ENCODE measurements at places on chromosomes 3 and 15.

- peak; percentile 60 for DNase-seq
Observed at GRCh38 chr15:37098468-37099318, 1.7 kb downstream of the MEIS2 start.

DNA sequence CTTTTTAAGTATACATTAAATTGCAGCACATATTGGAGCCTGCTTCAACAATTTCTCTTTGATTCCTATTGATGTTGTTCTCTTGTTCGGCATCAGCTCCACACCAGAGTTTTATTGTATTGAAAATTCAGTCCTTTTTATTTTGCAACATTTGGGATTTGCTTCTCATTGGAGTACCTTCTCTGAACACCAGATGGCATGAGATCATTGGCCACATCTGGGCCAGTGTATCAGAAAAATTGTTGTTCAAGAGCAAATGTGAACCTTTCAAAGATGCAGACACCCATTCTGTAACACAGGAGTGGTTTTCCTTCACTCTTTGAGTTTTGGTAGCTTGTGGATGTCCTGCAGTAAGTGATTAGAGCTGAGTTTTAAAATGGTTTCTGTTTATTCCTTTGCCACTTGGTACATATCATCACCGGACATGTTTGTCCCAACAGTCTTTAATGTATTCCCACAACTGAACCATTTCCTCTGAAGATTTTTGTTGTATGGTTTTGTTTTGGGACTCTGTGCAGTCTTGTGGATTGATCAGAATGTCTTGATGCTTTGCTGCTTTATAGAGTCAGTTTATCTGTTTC is 96.1 kb downstream of the MCTP2 start:
- peak; percentile 55 for DNase-seq

DNA sequence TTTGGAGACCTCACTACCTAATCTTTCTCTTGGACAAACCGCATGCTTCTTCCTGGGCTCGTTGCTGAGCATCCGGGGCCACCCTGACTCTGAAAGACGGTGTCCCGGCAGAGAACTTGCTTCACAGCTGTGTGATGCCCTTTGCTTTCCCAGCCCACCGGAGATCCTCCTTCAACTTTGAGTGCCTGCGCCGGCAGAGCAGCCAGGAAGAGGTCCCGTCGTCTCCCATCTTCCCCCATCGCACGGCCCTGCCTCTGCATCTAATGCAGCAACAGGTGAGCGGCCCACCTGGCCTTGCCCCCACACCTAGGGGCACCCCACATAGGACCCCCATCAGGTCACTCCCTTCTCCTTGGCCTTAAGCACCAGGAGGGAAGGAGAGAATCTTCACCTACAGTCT is 37.7 kb downstream of the CHDH start:
- DNase-seq = no peak

GRCh38 chr15:27119695-27120266 is 148.8 kb downstream of the GABRG3 start:
- no peak for DNase-seq

- DNase-seq = no peak
Observed at GRCh38 chr15:75163150-75163564, 38.5 kb upstream of the C15orf39 start.

- DNase-seq = peak; percentile 16
Observed at GRCh38 chr3:37909067-37909911, 47.6 kb downstream of the CTDSPL start.

GRCh38 chr3:23620638-23621015 is 185.1 kb upstream of the UBE2E1 start:
- no peak for DNase-seq

GRCh38 chr3:16069149-16069922 is 105.1 kb upstream of the GALNT15 start:
- peak; percentile 92 for DNase-seq

- no peak for DNase-seq
Observed at GRCh38 chr15:85755471-85755870, 39.3 kb downstream of the KLHL25 start.

DNA sequence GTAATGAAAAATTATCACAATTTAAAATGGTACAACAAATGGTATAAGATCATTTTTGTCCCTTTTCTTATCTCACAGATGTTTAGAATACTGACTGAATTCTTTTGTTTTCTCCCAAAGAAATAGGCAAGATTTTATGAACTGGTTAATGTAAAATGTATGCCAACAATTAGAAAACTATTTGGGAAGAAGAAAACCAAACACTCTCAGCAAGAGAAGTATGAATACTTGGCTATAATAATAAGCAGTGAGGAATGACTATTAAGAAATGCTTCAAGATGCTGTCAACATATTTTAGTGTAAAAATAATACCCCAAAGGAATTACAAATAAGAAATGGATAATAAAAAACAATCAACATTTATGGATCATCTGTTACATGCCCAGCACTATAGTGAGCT is 18.5 kb downstream of the SHQ1 start:
- DNase-seq = no peak

DNA sequence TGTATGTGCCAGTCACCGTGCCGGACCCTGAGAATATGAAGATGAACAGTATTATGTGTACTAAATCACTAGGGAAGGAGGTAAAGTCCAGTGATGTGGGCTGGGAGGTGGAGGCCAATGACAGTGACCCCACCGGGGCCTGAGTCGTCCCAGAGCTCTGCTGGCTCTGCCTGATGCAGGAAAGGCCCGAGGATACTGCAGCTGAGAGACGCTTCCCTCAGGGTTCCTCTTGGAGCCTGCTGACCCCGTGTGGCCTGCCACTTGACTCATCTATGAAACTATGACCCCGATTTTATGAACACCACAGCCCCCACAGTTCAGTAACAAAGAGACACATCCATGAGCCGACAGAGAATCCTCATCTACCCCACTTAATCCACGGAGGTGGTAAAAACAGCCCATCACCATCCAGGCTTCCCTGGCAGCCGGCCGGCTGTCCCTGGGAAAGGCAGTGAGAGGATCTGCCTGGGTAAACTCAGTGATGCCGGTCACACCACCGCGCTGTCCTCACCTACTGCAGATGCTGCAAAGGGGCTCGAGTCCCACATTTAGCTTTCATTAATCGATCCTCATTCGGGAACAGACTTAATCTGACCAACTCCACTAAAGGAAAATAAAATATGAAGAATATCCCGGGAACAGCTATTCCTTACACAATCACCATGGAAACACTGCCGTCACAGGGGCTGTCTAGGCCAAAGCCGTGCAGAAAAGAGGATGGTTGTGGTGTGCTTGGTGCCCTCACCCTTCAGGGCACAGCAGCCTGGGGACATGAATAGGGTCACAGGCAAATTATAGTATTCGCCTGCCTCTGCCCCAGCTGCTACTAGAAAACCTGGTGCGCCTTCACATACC is 82.9 kb downstream of the ARRDC4 start:
- no peak for DNase-seq

DNA sequence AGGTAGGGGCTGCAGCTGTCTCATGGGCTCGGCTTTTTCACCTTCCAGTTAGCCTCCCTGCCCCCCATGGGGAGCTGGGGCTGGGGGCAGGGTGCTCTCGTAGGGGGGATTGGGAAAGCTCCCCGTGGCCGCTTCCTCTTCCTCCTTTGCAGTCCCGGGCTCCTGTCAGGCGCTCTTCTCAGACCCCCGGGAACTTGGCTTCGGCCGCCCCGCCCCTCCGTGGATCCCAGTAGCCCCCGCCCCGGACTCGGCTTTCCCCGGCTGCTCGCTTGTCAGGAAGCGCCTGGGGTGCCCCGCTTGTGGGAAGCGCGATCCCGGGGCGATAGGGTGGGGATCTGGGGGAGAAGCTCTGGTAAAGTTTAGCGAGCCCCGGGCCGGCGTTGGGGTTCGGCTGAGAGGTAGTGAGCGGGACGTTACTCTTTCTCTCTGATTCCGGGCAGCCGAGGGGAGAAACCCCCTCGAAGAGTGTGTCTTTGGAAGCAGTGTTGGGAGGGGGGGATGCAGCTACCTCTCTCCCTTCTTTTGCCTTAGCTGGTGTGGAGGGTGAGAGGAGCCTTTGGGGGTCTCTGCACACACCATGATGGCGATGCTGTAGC is 611 bp downstream of the PIAS1 start:
- peak; percentile 62 for DNase-seq

DNA sequence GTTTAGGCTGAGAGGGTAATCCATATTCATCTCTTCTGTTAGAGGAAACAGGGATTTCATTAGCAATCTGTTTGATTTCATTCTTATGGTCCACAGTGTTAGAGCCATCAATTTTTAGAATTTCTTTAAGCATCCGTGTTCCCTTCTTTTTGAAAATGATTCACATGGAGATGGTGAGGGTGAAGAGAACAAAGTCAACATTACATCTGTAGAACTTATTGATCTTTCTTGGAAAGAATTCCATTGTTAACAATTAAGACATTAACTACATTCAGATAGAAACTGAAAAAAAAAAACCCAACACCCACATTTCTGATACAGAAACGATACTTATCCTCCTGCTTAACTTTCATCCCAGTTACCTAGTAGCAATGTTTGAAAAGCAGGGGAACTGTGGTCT is 107.0 kb upstream of the GK5 start:
- no peak for DNase-seq

GRCh38 chr15:57685306-57686095 is 21.0 kb upstream of the POLR2M start:
- DNase-seq = no peak

DNA sequence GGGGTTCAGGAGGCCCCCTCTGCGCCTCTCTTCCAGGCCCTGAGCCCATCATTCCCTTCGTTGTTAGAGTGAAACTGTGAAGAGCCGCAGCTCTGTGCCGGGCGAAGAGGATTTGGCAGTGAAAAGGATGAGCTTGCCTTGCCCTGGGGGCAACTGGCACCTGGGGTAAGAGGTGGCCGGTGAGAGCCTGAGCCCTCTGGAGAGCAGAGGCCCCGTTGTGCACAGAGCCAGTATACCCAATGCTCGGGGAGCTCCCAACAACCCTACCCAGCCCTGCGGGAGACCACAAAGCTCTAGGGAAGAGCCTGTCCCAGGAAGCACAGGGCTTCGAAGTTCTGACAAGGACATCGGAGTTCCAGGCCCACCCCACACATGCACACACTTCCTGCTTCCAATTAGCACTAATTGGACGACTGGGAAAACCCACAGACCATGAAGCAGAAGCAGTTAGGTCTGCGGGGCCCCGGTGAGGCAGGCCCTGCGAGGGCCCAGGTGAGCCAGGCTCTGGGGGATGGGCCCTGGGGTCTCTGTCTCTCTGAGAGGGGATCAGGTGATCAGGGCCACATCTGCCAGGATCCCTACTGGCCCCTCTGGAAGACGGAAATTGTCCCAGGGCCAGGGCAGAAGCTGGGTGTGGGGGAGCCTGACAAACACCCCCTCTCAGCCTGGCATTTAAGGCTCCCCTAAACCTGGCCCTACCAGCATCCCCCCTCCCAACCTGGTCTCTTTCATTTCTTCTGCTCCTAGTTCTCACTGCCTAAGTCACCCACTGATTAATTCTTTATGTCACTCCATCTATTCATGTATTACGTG is 27.9 kb upstream of the SFMBT1 start:
- DNase-seq = no peak

GRCh38 chr3:137032465-137033120 is 74.8 kb downstream of the IL20RB start:
- DNase-seq = peak; percentile 92

DNA sequence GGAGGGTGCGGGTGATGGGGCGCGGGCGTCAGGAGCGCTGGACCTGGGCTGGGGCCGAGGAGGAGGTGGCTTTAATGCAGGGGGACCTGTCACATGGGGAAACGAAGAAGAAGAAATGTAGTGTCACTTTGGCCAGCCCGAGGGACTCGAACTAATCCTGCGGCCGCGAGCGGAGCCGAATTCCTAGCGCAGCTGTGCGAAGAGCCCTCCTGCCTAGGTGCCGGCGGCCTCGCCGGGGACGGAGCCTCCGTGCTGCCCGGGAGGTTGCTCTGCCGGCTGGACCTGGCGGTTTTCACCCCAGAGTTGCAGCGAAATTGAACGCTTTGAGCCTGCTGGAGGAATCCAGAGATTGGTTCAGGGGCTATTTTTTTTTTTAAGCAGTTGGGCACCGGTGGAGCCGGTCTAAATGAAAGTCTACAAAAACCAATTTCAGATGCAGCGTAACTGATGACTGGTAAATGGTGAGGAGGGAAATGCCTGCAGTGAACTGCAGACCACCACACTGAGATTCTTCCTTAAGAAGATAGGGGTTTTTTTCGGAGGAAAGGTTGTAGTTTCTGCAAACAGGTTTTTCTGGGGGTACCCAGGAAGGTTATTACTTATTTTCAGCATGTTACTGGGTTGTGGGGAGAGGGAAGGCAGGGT is 662 bp downstream of the TMEM108 start:
- peak; percentile 51 for DNase-seq

- peak; percentile 50 for DNase-seq
Observed at GRCh38 chr15:36884518-36884875, 215.9 kb downstream of the MEIS2 start.

DNA sequence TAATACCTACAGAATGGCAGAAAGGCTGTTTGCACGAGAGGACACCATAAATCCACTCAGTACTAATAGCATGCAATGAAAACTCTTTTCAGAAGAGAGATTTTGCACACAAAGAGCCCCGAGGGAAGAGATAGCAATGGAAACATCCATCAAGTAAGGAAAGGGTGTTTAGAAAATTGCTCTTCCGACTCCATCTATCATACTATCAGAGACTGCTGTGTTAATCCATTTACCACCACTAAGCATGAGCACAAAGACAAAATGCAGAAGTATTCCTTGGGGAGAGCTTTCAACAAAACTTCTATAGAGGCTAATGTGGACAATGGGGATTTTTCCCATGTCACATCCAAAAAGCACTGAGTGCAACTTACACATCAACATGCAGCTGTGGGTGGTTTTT is 72.1 kb upstream of the PLAAT1 start:
- DNase-seq = no peak

- DNase-seq = no peak
Observed at GRCh38 chr3:183800243-183800863, 25.0 kb downstream of the MAP6D1 start.

GRCh38 chr3:13145826-13146642 is 72.8 kb upstream of the IQSEC1 start:
- DNase-seq = no peak

GRCh38 chr3:104696470-104696869 is 670.2 kb upstream of the ALCAM start:
- no peak for DNase-seq

- no peak for DNase-seq
Observed at GRCh38 chr15:80988148-80988796, 1.3 kb downstream of the MESD start.

GRCh38 chr15:68548364-68548763 is 30.4 kb upstream of the CORO2B start:
- DNase-seq = no peak

DNA sequence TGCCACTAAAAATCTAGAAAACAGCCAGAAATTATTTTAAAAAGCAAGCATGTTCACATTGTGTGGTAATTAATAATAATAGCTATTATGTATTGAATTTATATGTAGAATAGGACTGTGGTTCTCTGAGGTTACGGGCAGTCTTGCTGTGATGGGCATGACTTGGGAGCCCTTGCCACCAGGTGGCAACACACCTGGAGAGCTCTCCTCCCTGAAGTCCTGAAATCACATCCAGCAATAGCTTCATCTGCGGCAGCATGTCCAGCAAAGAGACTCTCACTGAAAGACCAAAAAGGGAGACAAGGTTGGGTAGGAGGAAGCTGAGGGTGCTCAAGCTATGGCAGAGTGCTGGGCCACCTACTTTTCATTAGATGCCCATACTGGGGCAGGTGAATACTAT is 206.8 kb upstream of the IL12A start:
- no peak for DNase-seq

GRCh38 chr3:128788268-128788869 is 62.4 kb downstream of the RAB7A start:
- no peak for DNase-seq

- no peak for DNase-seq
Observed at GRCh38 chr3:152472672-152472954, 203.9 kb downstream of the MBNL1 start.

GRCh38 chr15:57485869-57486268 is 105.8 kb upstream of the MYZAP start:
- DNase-seq = peak; percentile 89

GRCh38 chr3:192929146-192929545 is 11.5 kb upstream of the MB21D2 start:
- peak; percentile 23 for DNase-seq

All from astrocyte of the hippocampus (primary cell).